ENCODE measurements at places on chromosomes 5 and 9. TPM values are rescaled to one million over a fixed set of nuclear protein-coding genes. Genes with fewer than 3 reads are reported as not detected.

Gene ARHGEF39
- total RNA-seq = 0.29 TPM

Gene HAVCR1
- total RNA-seq = 0.19 TPM

Gene CCDC152
- total RNA-seq = 0.90 TPM

Gene MBLAC2
- total RNA-seq = 5.1 TPM

All from posterior vena cava (tissue), 2 donors.